Left renal pelvis (tissue), 4 donors: ENCODE measurements at places on chromosomes 3 and 15.

DNA sequence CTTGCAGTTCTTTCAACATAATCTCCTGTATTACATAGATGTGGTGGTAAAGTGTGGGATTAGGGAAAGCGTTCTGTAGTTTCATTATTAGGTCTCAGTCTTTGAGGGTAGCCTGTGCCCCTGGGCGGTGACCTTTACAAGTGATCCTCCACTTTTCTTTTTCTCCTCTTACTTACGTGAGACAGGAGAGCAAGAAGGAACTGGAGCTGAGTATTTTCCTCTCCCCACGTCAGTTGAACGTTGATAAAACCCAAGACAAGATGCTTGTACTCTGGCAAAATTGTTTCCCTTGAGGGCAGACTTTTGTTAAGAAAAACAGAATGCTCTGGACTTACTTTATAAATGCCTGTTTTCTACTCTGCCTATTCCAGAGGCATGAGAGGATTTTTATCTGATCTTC lies 378.7 kb downstream of the ZNF385D start:
- DNase-seq = no peak

DNA sequence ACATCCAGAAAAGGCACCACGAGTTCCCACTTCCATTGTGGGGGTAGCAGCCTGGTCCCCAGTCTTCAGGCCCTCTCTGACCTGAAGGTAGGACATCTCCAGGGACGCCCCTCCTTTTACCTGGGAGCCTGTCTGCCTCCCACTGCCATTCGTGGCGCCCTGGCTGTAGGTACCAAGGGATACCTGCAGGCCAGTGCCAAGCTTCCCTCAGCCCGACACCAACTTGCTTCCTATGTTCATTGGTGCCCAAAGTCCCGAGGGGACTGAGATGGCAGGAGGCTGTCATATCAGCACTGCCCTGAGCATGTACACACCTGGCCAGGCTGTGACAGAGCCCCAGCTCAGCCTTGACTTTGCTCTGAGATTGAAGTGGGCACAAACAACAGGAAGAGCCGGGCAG lies 137.3 kb upstream of the CNTN3 start:
- no peak for DNase-seq

DNA sequence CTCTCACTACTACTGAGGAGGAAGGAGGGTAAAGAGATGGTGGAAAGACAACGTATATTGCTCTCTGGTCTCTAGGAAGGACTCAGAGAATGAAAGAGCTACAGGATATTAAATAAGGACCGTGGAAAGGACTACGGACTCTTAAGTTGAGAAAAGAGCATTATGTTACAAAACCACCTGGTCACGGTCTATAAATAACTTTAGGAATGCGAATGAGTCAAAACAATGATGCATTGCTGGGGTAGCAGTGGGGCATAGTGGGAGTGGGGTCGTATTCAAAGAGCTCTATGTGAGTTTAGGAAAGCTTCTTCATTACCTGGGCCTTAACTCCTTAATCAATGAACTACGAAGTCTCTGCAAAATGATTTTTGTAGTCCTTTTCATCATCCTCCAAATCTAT lies 295.7 kb upstream of the SOX14 start:
- DNase-seq = no peak

DNA sequence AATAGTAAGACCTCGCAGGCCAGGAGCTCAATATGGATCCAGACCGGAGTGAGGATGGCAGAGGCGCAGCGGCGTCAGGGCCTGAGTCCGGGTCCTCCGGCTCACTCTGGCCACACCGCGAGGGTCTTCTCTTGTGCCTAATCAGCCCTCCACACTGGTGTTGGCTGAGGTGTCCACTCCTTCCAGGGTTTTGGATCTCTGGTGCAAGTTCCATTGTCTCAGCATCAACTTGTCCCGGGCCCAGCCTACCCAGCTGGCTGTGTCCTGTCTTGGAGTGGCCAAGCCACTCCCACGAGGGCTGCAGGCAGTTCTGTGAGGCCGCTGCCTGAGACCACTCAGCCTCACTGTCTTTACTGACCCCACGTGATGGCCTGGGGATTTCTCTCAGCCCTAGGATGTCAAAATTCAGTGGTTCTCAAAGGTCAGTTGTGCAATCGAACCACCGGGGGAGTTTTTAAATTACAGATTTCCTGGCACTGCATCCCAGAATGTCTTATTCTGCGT lies 12.6 kb upstream of the GOLGA6L7 start:
- no peak for DNase-seq

GRCh38 chr3:177596816-177597271 lies 399.6 kb upstream of the TBL1XR1 start:
- DNase-seq = no peak
